Right lobe of liver (tissue), 6 donors: ENCODE measurements at places on chromosomes 6 and 20. TPM values are rescaled to one million over a fixed set of nuclear protein-coding genes. Genes with fewer than 3 reads are reported as not detected.

Gene NKX2-4
- not detected for total RNA-seq

Gene CCN6
- not detected for total RNA-seq

Gene RSPH4A
- total RNA-seq: 0.18 TPM

Gene SH3BGRL2
- total RNA-seq: 15.0 TPM

Gene CST4
- not detected for total RNA-seq

Gene CDKAL1
- total RNA-seq: 5.1 TPM

DNA sequence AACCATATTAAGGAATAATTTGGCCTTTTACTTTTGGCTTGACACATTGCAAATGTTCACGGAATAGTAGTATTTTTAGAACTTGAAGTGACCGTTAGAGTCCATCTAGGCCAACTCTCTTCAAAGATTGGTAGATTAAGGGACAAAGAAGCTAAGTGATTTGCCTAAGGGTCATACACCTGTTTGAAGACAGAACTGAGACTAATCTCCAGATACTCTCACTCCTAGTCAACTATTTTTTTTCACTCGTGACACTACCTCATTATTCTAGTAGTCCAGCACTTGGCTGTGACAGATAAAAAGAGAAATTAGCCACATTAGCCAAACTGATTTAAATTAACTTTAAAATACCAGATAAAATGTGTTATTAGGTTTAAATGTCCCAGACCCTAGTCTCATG, 10.6 kb downstream of the ACSS2 start:
- no peak for DNase-seq

DNA sequence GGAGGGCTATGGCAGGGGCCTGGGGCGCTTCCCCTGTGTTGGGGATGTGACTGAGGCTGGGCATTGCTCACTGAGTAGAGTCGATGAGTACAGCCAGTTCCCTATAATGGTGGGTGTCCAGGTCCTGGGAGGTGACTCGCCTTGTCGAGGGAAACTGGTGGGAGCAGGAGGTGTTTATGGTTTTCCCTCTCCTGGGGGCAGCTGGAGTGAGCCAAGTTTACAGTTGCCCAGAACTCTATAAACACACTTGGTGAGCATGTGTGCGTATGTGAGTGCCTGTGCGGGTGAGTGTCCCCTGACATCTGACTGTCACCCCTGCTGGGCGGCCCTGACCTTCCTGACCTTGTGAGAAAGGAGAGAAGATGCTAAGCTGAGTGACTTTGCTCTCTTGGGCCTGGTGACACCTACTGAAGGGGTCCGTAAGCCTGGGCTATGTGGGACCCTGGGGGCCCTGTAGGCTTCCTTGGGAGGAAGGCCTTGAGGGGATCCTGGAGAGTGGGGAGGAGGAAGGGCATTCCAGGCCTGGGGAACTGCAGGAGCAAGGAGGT, 65.9 kb downstream of the VEGFA start:
- DNase-seq: no peak

DNA sequence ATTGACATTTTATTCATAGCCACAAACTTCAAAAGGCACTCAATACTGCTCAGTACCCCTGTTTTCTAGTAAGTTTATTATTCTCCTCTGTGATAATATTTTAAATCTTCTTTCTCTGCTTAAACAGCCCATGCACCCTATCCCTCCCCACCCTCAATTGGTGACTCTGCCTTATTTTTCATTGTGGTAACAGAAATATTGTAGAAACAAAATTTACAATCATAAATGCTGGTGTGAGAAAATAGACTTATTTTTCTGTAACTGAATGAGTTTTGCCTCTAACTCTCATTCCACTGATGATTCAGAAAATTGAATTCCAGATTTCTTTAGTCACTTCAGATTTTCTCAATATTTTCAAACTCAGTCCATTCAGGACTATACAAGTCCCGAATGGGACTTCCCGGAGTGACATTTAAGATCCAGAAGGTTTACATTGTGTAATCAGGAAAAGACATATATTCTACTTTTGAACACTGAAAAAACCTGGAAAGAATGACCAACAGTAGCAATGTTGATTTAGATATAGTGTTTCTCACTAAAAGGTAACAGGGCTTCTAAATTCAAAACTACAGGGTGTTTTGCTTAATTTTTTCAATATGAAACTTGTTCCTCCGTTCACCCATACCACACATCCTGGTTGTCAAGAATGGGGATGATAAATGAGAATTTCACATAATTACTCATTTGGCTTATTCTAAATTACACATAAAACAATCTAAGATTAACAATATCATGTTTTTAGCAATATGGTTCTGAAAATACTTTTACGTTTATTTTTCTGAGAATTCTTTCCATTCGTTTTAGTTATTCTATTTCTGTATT, 34.8 kb upstream of the UST start:
- DNase-seq: no peak

DNA sequence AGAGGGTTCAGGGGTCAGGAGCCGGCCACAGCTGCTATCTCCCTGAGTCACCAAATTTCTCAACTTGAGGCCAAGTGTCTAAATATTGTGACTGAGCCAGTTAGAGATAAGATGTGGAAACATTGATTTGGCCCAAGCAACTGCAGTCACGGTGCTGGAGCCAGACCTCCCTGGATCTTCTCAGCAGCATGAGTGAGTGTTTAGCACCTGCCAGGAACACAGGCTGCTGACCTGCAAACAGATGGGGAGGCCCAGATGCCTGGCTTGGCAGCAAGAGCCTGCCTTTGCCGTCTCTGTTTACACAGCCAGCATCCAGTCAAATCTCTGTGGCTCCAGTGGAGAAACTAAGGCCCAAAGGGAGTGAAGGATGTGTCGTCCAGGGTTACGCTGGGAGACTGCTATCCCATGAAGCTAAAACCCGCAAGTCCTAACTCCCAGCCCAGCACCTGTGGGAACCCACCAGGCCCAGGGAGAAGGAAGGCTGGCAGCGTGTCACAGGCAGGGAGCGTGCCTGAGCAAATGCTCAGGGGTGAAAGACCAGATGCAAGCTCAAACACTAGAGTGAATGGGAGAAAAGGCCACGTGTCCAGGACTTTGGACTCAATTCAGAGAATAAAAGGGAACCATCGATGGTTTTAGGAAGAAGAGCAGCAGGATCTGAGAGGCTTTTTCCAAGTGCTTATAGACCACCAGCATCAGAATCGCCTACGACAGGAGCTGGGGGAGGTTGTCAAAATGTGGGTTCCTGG, 15.9 kb upstream of the PTGIS start:
- peak; percentile 93 for DNase-seq

- DNase-seq: no peak
Observed at GRCh38 chr6:150491131-150491810, 108.4 kb upstream of the PLEKHG1 start.

GRCh38 chr6:53495506-53496499, 49.1 kb downstream of the GCLC start:
- no peak for DNase-seq

GRCh38 chr6:30590509-30590908, 19.3 kb downstream of the ABCF1 start:
- no peak for DNase-seq

- no peak for DNase-seq
Observed at GRCh38 chr6:82872185-82872584, 193.5 kb downstream of the UBE3D start.

DNA sequence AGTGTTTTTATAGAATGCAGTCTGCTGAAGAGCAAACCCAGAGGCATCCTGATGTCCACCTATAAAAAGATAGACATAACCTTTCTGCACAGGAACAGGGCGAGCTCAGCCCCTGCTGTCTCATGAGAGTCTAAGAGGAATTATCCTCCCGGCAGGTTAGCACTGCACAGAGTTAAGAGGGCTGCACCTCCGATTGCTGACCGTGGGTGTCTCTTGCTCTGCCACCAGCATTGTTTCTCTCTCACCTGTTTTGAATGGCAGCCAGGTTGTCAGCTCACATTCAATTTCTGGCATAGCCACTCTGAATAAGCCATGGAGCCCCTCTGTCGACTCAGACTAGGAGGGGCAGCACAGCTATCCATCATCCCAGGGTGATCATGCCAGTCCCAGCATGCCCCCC, 211.2 kb downstream of the PHACTR1 start:
- no peak for DNase-seq
